ENCODE measurements at places on chromosomes 7 and 10.
A peak's percentile ranks its signal among the peaks of the same experiment; 100 is the strongest.

DNA sequence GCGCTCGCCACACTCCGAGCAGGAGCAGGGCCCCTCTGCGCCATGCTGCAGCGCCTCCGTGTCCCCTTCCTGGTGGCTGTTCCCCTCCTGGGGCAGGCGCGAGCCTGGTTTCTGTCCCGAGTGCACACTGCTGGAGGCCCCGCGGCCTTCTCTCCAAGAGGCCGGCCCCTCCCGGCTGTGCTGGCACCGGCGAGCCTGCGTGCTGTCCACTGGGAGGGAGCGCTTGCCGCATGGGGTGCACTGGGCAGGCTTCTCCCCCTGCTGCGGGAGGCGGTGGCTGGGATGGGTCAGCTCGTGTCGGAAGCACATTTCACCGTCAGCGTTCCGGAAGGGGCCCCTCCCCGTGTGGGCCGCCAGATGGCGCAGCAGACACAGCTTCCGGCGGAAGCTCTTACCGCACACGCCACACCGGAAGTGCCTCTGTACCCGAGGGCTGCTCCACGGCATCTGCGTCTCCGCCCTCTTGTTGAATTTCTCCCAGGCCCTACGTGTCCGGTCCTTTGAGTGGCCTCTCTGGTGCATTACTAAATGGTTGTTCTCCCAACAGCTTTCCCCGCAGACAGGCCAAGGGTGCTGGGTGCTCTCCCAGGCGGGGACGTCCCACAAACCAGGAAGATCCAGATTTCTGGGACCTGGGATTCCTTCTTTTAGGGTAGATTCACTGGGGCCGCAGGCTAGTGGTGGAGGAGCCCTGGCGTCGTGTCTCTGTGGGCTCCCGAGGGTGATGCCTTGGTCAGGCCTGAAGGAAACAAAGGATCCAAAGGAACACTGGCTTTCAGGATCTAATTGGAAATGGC, 18.7 kb downstream of the ZNF786 start:
- peak; percentile 43 for DNase-seq

GRCh38 chr10:3886641-3887251, 101.7 kb upstream of the KLF6 start:
- DNase-seq, result peak; percentile 22

DNA sequence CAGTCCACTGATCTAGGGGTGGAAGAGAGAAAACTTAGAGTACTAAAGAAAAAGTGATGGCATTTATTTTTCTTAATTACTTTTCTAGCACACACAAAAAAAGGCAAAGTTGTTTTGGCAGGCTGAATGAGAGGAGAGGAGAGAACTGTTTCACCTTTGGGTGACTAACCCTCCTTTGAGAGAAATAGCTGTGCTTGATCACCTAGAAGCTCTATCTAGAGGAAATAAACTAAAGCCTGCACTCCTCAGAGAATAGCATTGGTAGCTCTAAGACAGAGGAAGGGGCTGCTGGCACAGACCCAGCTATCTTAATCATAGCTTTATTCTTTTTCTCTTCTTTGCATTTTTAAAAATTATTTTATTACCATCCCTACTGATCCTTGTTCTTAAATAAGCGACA, 6.3 kb downstream of the TMEM243 start:
- no peak for DNase-seq

DNA sequence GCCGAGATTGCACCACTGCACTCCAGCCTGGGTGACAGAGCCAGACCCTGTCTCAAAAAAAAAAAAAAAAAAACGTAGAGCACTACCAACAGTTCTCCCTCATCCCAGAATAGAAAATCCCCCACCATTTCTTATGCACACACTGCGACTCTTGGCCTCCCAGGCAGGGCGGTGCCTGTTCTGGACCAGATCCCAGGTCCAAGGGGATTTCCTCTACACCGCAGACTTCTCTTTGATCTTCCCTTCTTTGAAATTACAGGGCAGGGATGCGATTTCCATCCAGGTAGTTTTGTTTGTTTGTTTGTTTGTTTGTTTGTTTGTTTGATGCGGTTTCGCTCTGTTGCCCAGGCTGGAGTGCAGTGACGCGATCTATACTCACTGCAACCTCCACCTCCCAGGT, 91.8 kb downstream of the SEPTIN14 start:
- DNase-seq, result no peak

GRCh38 chr7:106205621-106206222, 79.1 kb downstream of the NAMPT start:
- DNase-seq, result no peak

- DNase-seq, result no peak
Observed at GRCh38 chr10:670038-670437, 19.4 kb downstream of the DIP2C start.

DNA sequence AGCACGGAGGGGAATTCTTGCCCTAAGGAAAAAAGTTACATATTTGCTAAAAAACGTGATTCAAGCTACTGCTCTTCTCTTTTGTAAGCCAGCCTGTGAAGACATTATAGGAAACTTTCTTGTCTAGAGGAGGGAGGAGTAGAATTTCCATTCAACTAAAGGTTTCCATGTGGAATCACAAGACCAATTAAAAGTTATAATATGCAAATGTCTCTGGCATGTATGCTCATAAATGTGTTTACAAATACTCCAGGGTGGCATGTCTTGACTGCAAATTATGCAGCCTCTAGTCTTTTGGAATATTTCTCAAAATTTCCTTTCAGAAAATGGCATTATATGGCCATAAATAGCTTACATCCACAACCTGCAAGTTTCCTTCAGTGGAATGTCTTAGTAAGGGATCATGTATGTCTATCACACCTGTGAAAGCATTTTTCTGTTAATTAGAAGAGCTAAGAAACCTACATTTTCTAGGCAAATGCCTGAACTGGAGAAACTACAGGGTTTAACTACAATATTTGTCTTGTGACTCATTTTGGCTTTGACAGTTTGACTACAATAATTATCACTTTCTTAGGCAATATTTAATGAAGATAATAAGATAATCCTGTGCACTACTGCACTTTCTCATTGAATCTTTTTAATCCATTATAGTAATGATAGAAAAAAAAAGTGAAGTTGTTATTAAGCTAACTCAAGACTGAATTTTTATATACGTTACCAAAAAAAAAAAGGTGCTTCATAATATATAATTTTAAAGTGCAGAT, 111.1 kb upstream of the C10orf90 start:
- DNase-seq, result no peak

DNA sequence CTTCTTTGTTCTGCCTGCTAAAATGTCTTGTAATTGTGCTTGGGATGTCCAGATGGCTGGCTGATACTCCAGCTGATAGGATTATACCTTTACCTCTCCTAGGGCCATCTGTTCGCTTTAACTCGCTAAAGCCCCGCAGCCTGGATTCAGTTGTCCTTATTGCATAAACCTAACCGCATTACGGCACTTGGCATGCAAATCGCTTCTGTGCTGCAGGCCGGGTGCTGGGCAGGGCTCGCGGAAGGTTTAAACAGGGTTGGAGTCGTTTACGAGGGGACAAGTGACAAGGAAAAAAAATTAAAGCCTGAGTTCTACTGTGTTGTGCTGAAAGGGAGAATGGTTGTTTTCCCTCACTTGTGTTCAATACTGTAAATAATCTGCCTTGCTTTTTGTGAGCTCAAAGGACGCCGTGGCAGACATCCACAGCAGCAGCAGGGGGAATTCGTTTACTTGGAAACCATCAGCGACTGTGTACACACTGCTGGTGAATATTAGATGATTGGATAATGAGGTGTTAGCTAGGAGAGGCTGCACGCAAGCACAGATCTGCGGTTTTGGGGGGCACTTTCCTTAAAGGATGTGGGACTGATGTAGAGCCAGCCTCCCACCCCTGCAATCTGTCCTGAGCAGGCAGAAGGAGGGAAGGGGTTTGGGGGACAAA, 93.0 kb downstream of the EBF3 start:
- DNase-seq, result peak; percentile 77

DNA sequence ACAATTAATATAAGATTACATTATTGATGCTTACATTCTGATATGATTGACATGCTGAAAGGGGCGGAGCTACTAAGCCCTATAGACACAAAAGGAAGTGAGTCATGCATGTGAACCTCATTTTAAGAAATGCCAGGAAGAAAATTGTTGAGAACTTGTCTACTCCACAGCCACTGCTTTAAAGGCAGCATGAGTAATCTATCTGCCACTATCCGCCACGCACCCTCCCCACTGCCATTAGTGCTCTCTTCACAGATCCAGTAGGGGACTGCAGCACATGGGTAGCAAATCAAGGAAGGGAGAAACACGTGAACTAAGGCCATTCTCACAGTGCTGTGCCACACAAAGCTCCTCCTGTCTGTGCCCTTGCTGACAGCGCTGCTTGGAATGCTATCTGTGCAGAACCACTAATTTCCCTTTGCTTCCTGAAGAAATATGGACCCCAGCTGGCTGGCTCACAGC, 524.8 kb downstream of the GRM8 start:
- DNase-seq, result peak; percentile 7

DNA sequence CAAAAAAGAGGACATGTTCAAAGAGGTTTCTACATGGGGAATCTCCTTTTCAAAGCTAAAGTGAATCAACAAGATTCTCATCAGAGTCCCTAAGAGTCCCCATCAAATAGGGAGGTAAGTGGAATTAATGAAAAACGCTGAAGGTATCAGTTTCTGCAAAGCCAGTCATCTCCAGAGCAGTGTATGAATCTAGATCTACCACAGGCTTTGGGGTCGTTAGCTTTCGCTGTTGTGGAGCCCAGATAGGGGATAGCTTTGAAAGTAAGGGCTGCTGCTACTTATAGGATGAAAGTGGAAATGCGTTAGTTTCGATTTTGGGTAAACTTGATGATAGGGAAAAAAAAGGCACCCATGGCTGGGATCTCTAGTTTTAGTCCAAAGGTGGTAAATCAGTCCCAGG, 748.4 kb downstream of the LRMDA start:
- DNase-seq, result no peak

DNA sequence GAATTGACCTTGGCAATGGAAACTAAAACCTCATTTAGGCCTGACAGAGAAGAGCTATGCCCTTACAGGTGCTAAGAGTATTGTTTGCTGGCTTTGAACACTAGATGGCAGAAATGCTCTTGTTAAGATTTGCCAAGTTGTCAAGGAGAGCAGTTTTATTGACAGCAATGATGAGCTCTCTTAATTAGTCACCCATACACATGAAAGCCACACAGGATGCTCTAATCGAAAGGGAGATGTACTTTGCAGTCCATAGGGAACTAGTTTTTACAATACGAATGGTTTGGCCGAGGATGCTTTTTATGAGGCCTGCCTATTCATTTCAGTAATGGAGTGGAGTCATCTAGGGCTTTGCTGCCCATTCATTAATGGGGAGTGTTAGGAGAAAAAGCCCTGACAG, 45.4 kb upstream of the MBL2 start:
- no peak for DNase-seq

DNA sequence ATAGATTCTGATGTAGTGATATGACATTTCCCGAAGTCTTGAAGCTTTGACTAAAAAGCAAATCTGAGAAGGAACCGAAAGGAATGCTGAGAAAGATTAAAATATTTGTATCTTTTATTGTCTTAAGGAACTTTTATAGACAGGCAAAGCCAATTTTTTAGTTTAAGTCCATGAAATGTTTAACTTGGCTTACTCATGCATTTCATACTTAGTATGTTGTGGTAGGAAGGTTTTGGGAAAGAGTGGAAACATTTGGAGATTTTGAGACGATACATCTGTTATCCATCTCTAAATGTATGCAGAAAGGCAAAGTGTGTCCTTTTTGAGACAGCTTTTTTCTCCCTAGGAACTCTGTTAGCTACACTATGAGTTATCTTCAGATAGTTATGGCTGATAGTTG, 10.1 kb downstream of the TBC1D12 start:
- DNase-seq, result no peak

DNA sequence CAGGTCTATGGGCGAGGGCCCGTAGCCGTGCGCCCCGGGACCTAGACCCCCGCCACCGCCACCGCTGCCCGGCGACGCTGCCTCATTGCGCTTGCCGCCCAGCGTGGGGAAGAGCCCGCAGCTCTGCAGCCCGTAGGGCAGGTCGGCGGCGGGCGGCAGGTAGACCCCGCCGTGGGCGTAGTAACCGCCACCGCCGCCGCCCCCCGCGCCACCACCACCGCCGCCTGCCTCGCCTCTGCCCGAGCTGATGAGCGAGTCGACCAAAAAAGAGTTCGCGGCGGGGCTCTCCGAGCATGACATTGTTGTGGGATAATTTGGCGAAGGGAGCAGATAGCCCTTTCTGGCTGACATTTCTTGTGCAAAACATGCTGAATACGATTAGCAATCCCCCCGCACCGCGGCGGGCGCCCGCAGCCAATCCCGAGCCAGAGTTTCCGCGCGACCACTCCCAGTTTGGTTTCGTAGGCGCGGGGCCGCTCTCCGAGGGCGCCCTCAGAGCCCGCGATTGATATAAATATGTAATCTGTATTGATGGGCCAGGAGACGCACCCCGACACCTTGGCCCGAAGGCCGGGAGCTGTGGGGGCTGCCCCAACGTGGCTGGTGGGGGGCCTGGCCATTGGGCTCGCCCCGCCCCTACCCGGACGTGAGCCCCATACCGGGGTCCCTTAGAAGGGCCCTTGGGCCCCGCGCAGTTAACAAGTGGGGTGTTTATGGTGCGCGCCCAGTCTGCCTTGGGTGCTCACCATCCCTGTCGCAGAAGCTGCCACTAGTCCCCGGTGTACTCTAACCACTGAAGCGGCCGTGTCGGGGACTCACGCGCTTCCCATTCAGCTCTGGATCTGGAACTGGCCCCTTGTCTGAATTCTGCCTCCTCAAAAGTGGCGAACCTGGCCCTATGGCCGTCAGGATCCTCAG, at the start of gene HOXA10:
HOXA10 (minus strand) TSS at position 365 of the 918 bp plus-strand sequence; CDS start at position 351, 14 bp downstream.
- no peak for DNase-seq

GRCh38 chr10:36373424-36374096, 731.5 kb upstream of the FZD8 start:
- DNase-seq, result peak; percentile 8

DNA sequence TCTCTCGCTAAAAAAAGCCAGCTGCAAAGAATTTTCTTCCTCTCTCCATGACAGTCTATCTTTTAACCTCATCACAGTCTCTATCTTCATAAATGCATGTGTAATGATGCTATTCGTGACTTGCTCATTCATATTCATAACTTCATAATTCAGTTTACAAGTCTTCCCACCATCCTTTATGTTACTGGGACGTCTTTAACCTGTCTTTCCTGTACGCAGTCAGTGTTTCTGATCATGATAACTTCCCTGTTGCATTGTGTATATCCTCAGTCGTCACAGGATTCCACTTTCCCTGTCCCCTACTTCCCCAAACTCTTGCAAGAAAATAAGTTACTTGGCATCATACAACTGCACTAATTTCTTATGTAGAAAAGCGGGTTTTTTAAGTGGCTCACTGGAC, 165.6 kb upstream of the ASAH2 start:
- DNase-seq, result no peak

- DNase-seq, result no peak
Observed at GRCh38 chr7:45601094-45601493, 26.9 kb downstream of the ADCY1 start.

- DNase-seq, result peak; percentile 58
Observed at GRCh38 chr10:72334825-72335393, 19.8 kb downstream of the DNAJB12 start.

- no peak for DNase-seq
Observed at GRCh38 chr10:131310551-131311401, 745 bp downstream of the TCERG1L start.
